CD4-positive, alpha-beta T cell (primary cell): ENCODE measurements at places on chromosomes 3 and 15. TPM values are rescaled to one million over a fixed set of nuclear protein-coding genes. Genes with fewer than 3 reads are reported as not detected.

Gene SOX2
- not detected for total RNA-seq

Gene ZIC4
- total RNA-seq: not detected

Gene SPTBN5
- total RNA-seq: 2.2 TPM

Gene RBP2
- not detected for total RNA-seq

Gene UPK1B
- total RNA-seq: not detected

Gene DOCK3
- total RNA-seq: 1.1 TPM

- H3K27ac ChIP-seq: no peak overlapping the region
- no peak for DNase-seq
- no peaks in the 10 kb centered on the region for H3K36me3 ChIP-seq
- no peaks in the 10 kb centered on the region for H3K4me1 ChIP-seq
- no peak overlapping the region for H3K4me3 ChIP-seq
- peaks cover 7% of the 10 kb centered on the region for H3K27me3 ChIP-seq
Measured at GRCh38 chr15:85910834-85911233, 116.1 kb upstream of the KLHL25 start.

DNA sequence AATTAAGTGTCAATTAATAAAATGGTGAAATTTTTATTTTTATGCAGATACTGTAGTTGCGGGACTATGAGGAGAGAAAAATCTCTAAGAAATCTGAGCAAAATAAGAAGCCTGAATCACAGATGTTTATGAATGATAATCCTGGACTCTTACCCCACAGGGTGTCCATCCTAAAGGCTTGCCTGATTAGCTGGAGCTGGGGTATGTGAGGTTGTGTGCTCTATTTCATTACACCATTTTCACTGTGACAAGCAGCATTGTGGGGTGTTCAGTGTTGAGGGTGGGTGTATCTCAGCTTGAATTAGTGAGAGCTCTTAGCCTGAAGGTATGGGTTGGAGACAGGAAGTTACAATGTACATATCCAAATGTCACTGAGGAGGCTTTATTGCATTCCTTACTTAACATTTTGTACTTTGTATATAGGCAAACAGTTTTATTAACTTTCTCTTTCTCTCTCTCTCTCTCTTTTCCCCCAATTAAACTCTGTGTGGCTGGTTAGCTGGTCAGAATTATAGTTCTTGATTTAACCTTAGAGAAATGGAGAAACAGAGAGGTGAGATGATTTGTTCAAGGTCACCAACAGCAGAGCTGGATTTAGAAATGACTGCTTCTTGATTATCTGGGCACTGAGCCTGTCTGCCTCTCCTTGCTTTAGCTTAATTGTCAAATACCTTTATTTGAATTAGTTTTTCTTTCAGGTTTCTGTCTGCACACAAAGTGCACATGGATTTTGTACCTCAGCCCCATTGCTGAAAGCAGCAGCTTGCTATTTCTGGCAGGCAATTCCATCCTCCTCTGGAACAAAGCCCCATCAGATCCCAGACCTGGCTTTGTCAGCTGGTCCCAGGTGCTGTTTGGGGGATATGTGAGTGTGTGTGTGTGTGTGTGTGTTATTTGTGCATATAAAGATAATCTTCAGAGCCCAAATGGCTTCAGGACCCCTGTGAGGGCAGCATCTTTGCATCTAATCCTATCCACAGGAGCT, 35.8 kb downstream of the GJD2 start:
- peaks cover 17% of the 10 kb centered on the region for H3K27me3 ChIP-seq
- H3K36me3 ChIP-seq: no peaks in the 10 kb centered on the region
- H3K4me1 ChIP-seq: no peaks in the 10 kb centered on the region
- DNase-seq: no peak
- no peak overlapping the region for H3K4me3 ChIP-seq

GRCh38 chr3:50317300-50317699, 5.2 kb downstream of the HYAL2 start:
- H3K27ac ChIP-seq: peak overlapping the region; percentile 47
- H3K27me3 ChIP-seq: no peaks in the 10 kb centered on the region
- H3K4me1 ChIP-seq: peaks cover 62% of the 10 kb centered on the region
- no peaks in the 10 kb centered on the region for H3K36me3 ChIP-seq
- no peak for DNase-seq

GRCh38 chr3:151142929-151143328, 57.5 kb downstream of the MED12L start:
- H3K4me1 ChIP-seq: peaks cover 8% of the 10 kb centered on the region
- H3K4me3 ChIP-seq: no peak overlapping the region
- no peaks in the 10 kb centered on the region for H3K27me3 ChIP-seq
- H3K27ac ChIP-seq: no peak overlapping the region

- DNase-seq: no peak
- peaks cover 9% of the 10 kb centered on the region for H3K27me3 ChIP-seq
- no peaks in the 10 kb centered on the region for H3K4me1 ChIP-seq
- no peak overlapping the region for H3K27ac ChIP-seq
- no peak overlapping the region for H3K4me3 ChIP-seq
- no peaks in the 10 kb centered on the region for H3K36me3 ChIP-seq
Measured at GRCh38 chr15:41219381-41219780, 11.2 kb downstream of the EXD1 start.

DNA sequence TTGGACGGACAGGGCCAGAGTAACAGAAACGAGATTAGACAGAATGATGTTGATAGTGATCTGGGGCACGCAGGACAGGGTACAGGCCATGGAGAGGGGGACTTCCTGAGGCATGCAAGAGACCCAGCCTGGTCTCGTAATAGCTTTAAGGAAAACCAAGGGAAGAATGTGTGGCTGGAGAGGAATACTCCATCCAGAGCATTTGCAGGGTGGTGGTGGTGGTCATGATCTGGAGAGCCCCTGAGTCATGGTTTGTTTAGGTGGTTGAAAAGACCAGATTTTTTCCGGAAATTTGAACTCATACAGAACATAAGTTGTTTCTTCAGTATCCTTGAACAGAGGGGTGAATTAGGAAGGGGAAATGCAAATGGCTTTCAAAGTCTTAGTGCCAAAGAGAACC, 138.5 kb downstream of the DUT start:
- H3K27ac ChIP-seq: no peak overlapping the region
- no peaks in the 10 kb centered on the region for H3K27me3 ChIP-seq
- no peaks in the 10 kb centered on the region for H3K36me3 ChIP-seq
- DNase-seq: no peak

DNA sequence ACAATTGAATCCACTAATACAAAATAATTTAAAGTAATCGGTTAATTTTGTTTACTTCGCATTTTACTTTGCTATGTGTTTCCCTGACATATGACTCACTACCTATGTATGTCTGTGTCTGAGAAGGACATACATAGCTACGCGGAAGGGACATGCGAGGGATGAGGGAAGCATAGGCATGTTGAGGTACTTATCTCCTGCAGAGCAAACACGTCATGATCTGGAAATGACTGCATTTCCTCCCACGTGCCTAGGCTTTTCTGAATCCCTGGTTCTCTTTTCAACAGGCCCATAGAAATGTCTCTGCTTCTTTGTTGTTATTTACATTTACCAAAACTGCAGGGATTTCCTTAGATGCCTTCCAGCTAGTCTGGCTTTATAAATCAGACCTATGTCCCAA, 27.5 kb downstream of the ALCAM start:
- no peaks in the 10 kb centered on the region for H3K36me3 ChIP-seq
- no peaks in the 10 kb centered on the region for H3K27me3 ChIP-seq
- no peak for DNase-seq
- H3K27ac ChIP-seq: no peak overlapping the region

- no peak overlapping the region for H3K27ac ChIP-seq
- peaks cover 4% of the 10 kb centered on the region for H3K27me3 ChIP-seq
- no peak overlapping the region for H3K4me3 ChIP-seq
- no peaks in the 10 kb centered on the region for H3K4me1 ChIP-seq
Measured at GRCh38 chr15:70815604-70816003, 38.4 kb downstream of the LARP6 start.

DNA sequence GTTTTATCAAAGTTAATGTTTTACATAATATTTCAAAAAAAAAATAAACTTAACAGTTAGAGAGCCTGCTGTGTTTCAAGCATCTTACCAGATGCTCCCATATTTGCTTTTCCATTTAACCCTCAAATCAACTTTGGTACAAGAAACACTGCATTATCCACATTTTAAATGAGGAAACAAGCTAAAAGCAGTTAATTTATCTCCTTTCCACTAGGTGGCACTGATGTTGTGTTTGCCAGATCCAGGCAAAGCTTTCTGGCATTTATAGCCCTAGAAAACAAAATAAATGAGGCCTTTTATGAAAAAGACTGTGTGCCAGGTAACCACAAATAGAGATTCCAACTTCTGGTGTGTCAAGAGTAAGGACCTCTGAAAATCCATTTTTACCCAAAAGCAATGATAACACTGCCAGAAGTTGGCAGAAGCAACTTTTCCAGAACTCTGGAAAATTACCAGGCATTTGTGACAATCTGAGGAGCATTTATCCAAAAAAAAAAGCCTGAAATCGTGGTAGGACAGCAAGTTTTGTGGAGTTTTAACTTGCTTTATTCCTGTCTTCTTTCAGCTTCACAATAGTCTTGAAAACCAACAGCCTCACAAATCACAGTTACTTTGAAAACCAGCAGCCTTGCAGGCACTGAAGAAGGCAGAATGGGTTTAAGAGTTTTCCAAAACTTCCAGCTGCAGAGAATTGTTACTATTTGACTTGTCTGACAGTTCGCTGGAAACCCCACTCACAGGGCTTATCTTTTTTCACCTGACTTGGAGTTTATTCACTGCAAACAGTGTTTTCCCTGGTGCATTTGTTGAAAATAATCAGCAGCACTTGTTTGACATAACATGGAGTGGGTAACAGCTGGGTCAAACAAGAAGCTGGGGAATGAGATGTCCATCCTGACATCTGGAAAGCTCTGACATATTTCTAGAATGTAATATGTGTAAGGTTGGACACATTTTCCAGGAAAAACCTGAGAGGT, 9.2 kb downstream of the FAM162A start:
- no peaks in the 10 kb centered on the region for H3K4me1 ChIP-seq

- H3K27ac ChIP-seq: peak overlapping the region; percentile 10
- H3K4me3 ChIP-seq: peak overlapping the region; percentile 69
- H3K4me1 ChIP-seq: peaks cover 57% of the 10 kb centered on the region
- no peaks in the 10 kb centered on the region for H3K27me3 ChIP-seq
Measured at GRCh38 chr3:50567011-50567385, 549 bp downstream of the C3orf18 start.

- H3K27ac ChIP-seq: no peak overlapping the region
- no peak overlapping the region for H3K4me3 ChIP-seq
- H3K27me3 ChIP-seq: no peaks in the 10 kb centered on the region
- no peak for DNase-seq
- H3K36me3 ChIP-seq: no peaks in the 10 kb centered on the region
Measured at GRCh38 chr15:35838424-35839111, 292.6 kb upstream of the DPH6 start.

GRCh38 chr15:64288577-64288976, 67.4 kb downstream of the CSNK1G1 start:
- DNase-seq: no peak
- no peak overlapping the region for H3K4me3 ChIP-seq
- no peak overlapping the region for H3K27ac ChIP-seq
- H3K27me3 ChIP-seq: no peaks in the 10 kb centered on the region
- H3K36me3 ChIP-seq: no peaks in the 10 kb centered on the region
